ENCODE measurements at places on chromosomes 3 and 15.
A peak's percentile ranks its signal among the peaks of the same experiment; 100 is the strongest.

DNA sequence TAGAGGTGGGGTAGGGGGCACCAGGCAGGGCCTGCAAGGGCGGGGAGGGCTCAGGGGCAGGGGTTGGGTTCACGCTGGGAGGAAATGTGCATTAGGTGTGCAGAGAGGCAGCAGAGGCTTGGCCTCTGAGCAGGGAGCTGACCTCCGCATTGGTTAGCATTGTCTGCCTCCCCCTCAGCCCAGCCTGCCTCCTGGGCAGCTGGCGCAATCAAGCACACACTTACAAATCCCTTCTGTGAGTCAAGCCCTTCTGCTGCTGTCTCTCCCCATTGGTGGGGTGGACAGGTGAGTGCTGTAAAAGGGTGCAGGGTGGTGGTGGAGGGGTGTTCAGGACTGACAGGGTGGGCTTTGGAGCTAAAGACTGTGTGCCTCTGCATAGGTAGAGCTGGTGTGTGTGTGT, 9.3 kb downstream of the LOXL1 start:
- DNase-seq: no peak

- DNase-seq: no peak
Observed at GRCh38 chr3:53109190-53109589, 21.0 kb downstream of the RFT1 start.

GRCh38 chr15:90240856-90241255, 6.8 kb downstream of the GDPGP1 start:
- no peak for DNase-seq

DNA sequence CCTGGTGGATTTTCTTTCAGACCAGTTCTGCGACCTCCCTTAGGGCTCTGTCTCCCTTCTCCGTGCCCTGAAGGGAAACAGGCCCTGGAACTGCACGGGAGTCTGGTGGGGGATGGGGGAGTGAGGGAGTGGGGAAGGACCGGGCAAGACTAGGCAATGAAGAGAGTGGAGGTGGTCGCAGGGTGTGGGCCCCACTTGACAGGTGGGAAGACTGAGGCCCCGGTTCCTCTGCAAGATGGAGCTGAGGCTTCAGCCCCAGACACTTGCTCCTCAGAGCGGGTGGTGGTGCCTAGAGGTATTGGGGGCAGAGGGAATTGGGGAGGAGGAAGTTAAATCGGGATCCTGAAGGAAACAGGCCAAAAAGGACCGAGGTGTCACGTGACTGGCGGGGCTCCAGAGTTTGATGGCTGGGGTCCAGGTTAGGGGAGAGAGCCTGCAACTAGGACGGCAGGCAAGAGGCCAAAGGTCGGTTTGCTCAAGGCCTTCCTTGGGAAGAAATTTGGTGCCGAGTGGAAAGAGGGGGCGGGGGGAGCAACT, 597 bp upstream of the CAMK1 start:
- no peak for DNase-seq

GRCh38 chr3:81760215-81760614, 1.2 kb downstream of the GBE1 start:
- DNase-seq: no peak

- no peak for DNase-seq
Observed at GRCh38 chr15:92624401-92624991, 31.1 kb downstream of the FAM174B start.

DNA sequence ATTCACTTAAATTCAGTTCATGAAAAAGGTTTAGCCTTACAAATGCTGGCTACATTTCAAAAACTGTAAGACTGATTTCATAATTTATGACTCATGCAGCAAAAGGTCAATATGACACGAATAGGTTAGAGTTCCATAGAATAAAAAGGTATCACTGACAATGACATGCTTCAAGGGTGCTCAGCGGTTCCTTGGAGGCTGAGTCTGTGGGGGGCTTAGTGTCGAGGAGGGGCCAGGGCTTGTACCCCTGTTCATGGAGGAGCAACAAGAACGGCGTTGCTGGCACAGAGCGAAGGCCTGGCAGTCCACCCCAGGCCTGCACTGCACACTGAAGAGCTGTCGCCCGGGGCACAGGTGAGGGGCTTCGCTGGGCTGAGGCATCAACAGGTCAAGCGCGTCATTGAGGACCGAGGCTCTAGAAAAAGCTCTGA, 174.2 kb downstream of the NR1D2 start:
- DNase-seq: no peak

- DNase-seq: no peak
Observed at GRCh38 chr3:62672988-62673313, 202.3 kb downstream of the CADPS start.

DNA sequence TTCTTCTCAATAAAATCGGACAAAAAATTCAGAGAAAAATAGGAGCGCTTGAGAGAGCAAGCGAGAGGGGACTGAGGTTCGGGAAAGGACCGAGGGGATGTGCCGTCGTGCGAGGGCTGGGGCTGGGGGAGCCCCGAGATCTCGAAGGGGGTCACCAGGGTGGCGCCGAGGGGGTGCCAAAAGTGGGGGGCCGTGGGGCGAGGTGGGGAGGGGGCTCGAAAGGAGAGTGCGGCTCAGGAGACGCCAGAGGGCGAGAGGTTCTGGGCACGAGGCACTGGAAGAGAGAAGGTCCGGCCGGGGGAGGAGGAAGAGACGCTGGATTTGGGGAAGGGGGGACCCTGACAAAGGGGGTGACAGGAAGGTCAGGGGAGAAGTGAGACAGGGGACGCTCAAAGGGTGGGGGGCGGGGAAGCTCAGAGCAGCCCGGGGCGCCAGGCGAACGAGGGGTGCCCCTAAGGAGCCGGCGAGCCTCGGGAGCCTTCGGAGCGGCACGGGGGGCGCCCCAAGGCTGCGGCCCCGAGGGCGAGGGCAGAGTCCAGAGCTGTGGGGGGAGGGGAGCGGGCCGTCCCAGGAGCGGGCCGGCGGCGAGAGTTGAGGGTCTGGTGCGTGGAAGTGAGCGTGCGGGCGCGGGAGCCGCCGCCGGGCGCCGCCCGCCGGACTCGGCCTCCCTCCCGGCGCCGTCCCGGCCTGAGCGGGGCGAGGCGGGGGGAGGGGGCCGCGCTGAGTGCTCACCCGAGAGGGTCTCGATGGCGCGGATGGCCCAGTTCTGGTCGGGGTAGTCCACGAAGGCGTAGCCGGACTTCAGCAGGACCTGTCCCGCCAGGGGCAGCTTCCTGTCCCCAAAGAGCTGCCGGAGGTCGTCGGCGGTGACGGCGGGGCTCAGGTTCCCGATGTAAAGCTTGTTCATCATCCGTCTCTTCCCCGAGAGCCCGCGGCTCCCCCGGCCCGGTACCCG, 514 bp downstream of the IGF2BP2 start:
- DNase-seq: peak; percentile 71

DNA sequence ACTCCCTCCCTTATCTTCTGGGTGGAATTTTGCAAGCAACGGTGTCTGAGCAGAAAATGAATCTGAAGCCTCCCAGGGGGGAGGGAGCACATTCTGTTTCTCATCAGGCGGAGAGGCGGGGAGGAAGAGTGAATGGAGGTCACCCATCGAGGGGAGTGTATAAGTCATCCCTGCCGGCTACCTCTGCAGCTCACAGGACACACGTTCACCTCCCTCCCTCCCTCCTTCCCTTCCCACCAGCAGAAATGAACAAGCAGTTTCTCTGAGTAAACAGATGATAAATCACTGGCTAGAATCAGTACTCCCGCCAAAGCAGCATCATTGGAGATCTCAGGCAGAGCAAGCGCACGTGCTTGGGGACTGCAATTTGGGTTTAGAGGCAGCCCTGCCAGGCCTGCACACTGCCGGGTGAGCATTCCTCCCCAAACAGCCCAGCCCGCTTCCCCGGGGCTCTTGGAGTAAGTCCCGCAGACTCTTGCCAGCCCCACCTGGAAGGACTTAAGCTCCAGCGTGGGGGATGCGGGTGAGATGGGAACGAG, 38.3 kb downstream of the CPN2 start:
- no peak for DNase-seq

DNA sequence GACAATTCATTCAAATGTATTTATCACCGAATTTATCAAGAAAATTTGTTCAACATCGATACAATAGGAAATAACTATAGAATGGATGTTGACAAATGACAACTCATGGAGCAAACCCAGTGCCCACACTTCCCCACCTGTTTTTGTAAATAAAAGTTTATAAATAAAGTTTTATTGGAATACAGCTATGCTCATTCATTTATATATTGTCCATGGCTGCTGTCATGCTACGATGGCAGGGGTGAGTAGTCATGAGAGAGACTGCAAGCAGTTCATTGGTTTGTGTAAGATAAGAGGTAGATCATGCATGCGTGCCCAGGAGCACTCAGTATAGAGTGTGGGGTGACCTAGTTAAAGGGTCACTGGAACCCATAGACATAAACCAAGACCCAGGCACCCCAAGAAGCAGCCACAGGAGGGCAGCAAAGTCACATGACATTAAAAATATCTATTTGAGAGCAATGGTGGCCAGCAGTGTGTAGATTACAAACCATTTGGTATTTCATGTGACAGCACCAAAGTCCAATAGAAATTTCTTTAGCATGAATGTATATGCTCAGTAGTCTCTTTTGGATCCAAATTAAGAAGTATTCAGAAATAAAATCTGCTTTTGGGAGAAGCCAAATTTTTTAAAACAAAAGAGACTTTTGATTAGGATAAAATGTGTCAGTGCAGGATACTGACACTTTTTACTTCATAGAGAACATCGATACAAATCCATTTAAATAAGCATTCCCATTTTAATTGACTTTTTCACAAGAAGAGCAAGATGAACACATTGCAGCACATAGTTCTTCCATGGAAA, 794.8 kb downstream of the MCTP2 start:
- DNase-seq: peak; percentile 1

GRCh38 chr3:102006812-102007485, 157.6 kb downstream of the NFKBIZ start:
- peak; percentile 33 for DNase-seq

- DNase-seq: no peak
Observed at GRCh38 chr3:186220911-186221645, 112.2 kb upstream of the ETV5 start.

DNA sequence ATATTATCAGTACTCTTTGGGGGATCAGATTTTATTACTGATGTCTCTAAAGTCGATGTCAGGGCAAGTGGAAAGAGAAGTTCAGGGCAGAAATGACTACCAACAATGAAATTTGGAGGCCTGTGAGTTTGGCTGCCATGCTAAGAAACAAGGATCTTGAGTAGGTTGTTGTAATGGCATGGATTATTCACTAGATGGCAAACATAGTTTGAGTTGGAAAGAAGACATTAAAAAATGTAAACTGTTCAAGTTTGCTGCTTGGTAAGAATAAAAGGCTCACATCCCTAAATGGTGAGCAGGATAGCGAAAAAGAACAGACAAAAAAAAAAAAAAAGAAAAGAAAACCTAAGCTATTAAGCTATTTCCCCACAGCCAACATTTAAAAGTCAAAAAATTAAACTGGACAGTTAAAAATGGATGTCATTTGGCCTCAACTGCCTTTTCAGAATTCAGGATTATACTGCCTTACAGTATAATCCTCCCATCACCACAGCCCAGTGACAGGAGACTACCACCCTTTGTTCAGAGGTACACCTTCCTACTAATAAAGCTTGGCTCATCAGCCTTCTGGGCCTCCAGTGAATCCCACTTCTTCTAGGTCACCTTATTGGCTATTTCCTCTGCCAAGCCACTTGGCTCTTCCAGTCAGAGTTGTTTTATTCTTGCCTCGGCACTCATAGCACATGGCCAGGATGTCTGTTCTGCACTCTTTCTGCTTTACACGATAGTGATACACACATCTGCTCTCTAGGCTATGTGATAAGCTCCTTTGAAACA, 163.7 kb downstream of the PLD1 start:
- DNase-seq: no peak

DNA sequence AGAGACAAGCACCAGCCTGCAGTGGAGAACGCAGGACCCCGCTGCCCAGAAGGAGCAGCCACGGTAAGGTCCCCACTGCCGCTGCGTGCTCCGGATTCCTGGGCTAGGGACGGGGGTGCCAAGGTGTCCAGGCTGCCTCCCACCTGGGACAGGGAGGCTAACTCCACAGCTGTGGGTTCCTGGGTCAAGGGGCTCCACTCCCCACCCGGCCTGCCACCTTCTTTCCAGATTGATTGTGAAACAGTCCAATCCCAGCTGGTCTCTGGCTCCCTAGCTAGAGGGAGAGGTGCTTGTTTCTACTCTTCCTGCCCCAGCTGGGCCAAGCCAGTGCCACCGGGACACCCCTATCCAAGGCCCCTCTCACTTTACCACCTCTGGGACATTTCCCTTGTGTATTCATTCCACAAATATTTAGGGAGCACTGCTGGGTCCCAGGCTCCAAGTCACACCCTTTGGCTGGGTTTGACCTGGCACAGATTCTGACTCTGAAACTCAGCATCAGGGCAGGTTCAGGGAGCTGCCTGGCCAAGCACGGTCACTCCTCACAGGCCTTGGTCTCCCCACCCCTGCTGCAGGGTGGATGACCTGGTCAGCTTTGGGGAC, 1.9 kb downstream of the PAK6 start:
- DNase-seq: no peak

All from bone marrow (tissue), 2 donors.